ENCODE measurements at places on chromosomes 1 and 21.

DNA sequence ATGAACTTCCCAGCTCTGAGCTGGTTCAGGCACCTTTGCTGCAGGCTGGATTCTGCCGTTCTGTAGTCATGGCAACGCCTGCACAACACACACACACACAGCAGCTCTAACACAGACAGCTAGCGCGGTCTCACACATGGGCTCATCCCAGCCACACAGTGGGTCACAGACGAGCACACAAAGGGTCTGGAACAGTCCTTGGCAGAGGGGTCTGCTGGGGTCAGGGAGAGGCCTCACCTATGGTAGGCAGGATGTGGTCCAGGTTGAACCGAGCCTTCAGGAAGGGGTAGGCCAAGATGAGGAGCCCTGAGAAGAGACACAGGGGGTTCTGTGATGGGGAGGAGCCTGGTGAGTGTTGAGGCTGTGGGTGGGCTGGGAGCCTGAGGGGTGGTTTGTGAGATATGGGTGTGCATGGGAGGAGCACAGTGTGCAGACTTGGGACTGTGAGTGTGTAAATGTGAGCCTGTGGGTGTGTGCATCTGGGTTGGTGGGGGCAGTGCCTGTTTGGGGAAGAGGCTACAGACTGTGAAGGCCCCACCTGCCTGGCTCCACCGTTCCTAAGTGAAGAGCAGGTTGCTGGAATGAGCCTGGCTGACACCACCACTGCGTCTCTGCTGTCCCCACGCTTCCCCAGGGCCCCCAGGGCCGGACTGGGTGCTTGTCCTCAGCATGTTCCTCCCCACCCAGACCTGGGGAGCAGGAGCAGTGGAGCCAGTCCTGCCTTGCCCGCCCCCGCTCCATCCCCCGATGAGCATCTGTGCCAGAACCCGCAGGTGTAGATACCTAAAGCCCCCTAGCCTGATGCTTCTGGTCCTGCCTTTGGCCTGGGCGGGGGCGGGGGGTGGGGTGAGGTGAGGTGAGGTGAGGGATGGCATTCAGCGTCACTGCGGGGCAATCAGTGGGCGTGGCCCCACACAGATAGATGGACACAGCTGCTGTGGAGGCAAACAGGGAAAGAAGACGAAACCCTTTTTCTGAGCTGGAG is 1.5 kb downstream of the KNCN start:
- DNase-seq = peak; percentile 13

GRCh38 chr1:114457675-114458236 is 53.2 kb downstream of the TRIM33 start:
- DNase-seq = no peak

- DNase-seq = no peak
These were observed 5.6 kb downstream of the SLC5A9 start for GRCh38 chr1:48228156-48228555.

DNA sequence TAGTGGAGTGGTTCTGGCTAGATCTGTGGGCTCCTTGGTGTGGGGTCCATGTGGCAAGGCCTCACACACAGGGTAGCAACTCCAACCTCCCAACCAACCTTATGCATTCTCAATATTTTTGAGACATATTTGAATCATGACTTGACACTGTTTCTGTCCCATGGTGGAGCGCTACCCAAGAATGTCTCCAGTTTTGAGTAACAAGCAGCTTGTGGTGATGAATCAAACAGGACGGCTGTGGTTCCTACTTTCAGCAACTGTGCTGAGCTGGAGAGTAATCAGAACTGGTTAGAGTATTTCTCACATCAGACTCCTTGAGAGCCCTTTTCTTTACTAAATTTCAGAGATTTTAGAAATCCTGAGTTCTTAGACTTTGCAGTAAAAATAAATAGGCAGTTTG is 3.1 kb downstream of the LCE3D start:
- no peak for DNase-seq

DNA sequence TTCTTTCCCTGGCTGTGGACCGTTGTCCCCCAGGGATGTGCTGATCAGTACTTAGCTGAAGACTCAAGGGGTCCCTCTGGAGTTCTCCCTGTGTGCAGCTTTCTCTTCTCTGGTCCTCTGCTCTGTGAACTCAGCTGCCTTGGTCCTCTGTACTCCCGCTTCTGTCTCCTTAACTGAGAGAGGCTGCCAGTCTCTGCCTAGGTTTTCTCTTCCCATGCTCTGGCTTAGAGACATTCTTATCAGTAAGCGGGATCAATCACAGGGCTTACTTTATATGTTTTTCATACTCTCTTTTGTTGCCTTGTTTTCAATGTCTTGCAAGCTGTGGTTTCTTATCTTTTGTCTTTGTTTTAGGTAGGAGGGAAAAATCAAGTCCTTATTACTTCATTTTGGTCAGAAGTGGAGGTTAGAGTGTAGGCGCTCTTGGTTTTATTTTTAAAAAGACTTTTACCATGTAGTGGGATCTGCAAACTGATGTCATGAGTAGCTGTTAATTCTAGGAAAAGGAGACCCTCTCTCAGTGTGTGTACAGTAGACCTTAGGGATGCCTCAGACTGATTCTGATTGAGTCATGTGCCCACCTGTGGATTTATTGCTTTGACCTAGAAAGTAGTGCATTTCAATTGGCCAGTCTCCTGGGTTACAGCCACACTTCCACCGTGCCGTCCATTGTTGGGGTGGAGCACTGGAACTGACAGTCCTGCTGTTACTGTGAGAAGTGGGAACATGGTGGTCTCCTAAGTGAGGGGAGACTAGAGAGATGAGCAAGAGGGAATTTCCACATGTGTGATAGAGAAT is 46.6 kb downstream of the TTC3 start:
- no peak for DNase-seq

- no peak for DNase-seq
These were observed 128.8 kb downstream of the ADSS2 start for GRCh38 chr1:244322791-244323521.

- no peak for DNase-seq
These were observed 70.4 kb upstream of the UBE2U start for GRCh38 chr1:64133036-64133435.
